ENCODE measurements at places on chromosomes 12 and 14.
A peak's percentile ranks its signal among the peaks of the same experiment; 100 is the strongest.

- no peak for DNase-seq
These were observed 252.3 kb downstream of the EFCAB11 start for GRCh38 chr14:89702073-89702875.

DNA sequence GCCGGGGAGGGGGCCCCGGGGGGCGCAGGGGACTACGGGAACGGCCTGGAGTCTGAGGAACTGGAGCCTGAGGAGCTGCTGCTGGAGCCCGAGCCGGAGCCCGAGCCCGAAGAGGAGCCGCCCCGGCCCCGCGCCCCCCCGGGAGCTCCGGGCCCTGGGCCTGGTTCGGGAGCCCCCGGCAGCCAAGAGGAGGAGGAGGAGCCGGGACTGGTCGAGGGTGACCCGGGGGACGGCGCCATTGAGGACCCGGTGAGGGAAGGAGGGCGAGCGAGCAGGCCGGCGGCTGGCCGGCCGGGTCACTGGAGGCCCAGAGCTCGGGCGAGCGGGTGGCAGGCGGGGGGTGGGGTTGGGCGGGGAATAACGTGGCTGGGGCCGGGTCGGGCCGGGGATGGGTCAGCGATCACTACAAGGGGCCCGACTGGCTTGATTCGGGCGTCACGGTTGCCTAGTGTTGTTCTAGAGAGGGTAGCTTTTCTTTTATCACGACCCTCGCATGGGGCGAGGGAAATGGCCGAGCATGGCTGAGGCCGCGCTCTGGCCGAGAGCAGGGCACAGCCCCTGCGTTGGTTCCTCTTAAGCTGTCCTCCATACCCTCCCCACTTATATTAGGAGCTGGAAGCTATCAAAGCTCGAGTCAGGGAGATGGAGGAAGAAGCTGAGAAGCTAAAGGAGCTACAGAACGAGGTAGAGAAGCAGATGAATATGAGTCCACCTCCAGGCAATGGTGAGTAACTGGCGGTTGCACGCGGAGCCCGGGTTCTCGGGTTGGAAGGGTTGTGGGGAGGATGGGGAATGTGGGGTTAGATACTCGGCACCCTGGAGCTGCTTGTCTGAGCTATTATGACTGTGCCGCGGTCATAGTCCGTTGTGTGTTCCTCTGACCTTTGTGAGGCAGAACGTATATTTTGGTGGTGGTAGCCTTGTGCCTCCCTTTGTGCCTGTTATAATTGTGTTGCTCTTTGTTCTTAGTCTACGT, 603 bp downstream of the PABPN1 start:
- DNase-seq = peak; percentile 55

GRCh38 chr14:25394791-25395391, 344.9 kb upstream of the STXBP6 start:
- DNase-seq = no peak

- no peak for DNase-seq
These were observed 1635.4 kb upstream of the FLRT2 start for GRCh38 chr14:83894568-83894967.

GRCh38 chr12:66050610-66051009, 79.9 kb downstream of the LLPH start:
- no peak for DNase-seq

DNA sequence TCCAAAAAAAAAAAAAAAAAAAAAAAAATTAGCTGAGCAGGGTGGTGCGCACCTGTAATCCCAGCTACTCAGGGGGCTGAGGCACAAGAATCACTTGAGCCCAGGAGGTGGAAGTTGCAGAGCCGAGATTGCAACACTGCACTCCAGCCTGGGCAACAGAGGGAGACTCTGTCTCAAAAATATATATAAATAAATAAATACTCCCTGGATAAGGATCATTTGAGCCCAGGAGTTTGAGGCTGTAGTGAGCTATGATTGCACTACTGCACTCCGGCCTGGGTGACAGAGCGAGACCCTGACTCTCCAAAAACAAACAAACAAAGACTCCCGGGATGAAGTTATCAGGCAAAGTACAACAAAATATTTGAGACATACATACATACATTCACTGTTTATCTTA, 3.3 kb upstream of the NAA25 start:
- DNase-seq = no peak

DNA sequence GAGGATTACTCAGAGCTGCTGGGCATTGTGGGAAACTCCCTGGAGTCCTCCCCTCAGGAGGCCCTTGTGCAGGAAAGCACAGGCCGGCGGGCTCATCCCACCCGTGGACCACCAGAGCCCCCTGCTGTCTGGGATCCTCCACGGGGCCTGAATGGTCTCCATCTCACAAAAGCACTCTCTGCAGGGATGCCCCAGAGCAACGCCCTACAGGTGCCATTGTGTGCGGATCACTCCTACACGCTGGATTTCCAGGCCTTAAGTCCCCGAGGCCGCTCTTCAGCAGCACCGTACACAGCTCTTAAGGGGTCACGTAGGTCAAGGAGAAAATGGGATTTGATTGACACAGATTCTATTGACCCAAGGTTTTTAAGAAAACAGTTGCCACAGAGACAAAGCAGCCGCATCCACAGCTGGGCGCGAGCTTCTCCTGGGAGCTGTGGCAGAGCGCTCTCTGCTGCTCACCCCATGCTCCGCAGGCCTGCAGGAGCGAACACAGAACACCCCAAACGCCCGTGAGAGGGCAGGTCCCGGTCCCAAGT, 36.7 kb upstream of the RIMBP2 start:
- DNase-seq = no peak

- DNase-seq = no peak
These were observed 106.3 kb downstream of the SCARB1 start for GRCh38 chr12:124757329-124757728.

DNA sequence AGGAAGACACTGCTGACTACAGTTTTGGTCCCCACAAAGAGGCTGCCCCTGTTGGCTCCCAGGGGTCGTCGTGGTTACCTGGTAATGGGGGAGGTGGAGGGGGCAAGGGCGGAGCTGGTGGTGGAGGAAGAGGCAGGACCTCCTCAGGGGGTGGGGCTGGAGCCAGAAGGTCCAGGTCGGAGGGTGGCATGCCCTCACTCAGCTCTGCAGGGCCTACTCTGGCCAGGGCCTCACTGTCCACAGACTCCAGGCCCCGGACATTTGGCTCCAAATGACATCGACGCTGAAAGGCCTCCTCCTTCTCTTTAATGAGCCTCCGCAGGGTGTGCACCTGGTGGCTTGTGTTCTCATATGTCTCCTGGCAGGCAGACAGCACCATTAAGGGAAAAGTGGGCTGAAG, 28.5 kb downstream of the PRPF40B start:
- DNase-seq = no peak

- DNase-seq = no peak
These were observed 180.5 kb downstream of the DAD1 start for GRCh38 chr14:22408547-22408946.

GRCh38 chr12:73057428-73057827, 785.3 kb downstream of the TRHDE start:
- DNase-seq = no peak

- DNase-seq = no peak
These were observed 3.2 kb upstream of the TUBA1C start for GRCh38 chr12:49261721-49262120.

- no peak for DNase-seq
These were observed 83.7 kb downstream of the LMNTD1 start for GRCh38 chr12:25469368-25469767.

GRCh38 chr12:96221391-96221790, 27.2 kb downstream of the ELK3 start:
- DNase-seq = no peak

DNA sequence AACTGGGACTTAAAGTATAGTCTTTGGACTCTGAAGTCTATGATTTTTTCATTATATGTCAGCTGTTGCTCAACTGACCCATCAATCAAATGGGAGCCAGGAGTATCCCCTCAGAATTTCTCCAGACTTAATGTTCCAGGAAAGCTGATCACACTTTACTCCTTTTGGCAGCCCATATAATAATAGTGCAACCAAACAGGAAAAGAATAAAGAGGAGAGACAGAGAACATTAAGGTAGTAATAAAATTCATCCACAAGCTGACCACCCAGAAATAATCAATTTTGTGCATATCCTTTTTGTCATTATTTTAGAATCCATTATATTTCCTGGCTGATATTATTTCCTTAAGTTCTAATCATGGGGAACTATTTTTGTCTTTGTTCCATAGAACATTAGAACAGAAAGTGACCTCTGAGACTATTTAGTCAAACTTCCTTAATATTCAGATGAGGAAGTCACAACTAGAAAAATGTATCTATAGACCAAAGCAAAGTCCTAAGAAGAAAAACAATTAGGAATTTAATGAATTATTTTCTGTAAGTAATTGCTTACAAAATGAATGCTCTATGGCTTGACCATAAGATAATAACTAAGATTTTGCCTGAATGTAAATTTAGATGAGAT, 238.1 kb upstream of the SEL1L start:
- DNase-seq = no peak

DNA sequence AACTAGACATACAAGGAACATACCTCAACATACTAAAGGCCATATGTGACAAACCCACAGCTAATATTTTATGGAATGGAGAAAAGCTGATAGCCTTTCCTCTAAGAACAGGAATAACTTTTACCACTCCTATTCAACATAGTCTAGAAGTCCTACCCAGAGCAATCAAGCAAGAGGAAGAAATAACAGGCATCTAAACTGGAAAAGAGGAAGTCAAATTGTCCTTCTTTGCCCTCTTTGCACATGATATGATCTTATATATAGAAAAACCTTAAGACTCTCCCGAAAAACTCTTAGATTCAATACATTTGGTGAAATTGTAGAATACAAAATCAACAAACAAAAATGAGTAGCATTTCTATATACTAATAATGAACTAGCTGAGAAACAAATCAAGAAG, 110.0 kb downstream of the ATP23 start:
- DNase-seq = no peak

DNA sequence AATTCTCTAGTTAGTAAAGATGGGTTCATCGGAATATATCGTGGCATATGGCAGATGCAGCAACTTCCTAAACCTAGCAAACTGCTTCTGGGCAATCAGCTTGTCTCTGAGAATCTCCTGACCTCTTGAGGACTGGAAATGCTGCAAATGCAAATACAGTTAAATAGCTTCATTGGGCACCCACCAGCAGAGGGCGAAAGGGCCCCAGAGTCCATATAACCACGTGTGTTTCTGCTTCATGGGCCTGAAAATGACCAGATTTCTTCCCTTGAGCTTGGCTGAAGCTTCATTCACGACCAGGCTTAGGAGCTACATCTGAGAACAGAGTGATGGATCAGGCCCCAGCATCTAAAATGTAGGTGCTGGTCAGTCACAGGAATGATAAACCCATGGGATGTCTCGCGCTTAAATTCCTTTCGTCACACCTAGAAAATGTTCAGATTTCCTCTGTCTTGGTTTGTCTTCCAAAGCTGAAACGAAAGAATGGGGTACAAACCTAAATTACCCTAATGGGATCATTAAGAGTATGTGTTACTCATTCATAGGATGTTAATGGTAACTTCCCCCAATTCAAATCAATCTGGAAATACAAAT, 1482.5 kb upstream of the TMEM132C start:
- DNase-seq = no peak

DNA sequence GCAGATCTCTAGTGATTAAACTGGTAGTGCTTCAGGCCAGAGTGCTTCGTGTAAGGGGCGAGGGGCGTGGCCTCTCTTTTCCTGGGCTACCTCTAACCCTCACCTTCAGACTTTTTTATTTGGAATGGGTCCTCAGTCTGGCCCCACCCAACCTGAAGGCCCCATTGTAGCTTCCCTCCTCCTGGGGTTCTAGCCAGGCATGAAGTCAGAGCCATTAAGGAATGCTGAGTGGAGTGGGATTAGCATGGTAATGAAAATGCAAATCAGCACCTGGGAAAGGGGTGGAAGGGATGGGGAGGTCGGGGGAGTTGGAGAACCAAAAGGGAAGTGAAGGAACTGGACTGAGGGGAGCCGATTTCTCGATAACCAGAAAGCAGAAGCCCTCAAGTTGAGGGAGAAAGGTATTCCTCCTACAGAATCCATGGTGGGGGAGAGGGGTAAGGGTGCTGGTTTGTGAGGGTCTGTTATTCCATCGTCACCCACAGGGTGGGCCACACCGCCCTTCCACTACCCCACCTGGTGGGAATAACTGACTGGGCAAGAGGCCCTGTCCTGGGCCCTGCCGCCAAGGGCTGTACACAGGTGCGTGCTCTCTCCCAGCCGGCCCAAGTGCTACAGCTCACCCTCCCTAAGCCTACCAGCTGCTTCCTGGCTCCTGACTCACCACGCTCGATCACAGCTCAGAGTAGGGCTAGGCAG, 14.1 kb downstream of the ZFHX2 start:
- no peak for DNase-seq

DNA sequence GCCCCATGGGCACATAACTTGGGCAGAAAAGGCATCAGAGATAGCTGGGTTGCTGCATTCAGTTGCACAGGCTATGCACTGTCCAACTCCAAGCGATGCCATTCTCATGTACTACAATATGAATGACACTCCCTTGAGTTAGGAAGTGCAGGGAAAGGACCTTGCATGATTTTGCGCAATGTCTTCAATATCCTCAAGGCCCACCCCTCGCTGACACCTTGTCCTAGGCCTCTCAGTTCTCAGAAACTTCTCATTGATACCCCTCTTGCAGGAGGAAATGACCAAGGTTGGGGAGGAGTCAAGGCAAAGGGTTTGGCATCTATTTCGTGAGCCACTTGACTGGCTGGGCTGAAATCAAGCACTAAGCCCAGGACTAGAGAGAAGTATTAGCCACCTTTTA, 70.4 kb downstream of the ARL6IP4 start:
- DNase-seq = no peak

DNA sequence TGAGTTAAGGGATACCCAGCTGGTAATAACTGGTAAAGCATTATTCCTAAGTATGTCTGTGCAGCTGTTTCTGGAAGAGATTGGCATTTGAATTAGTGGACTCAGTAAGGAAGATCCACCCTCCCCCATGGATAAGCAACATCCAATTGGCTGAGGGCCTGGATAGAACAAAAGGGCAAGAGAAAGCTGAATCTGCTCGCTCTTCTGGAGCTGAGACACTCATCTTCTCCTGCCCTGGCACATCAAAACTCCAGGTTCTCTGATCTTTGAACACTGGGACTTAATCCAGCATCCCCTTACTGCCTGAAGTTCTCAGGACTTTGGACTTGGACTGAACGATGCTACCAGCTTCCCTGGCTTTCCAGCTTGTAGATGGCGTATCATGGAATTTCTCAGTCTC, 63.1 kb upstream of the CNOT2 start:
- DNase-seq = no peak

- no peak for DNase-seq
These were observed 108.4 kb downstream of the SINHCAF start for GRCh38 chr12:31217356-31218130.

- no peak for DNase-seq
These were observed 57.9 kb upstream of the DCN start for GRCh38 chr12:91240386-91241095.

DNA sequence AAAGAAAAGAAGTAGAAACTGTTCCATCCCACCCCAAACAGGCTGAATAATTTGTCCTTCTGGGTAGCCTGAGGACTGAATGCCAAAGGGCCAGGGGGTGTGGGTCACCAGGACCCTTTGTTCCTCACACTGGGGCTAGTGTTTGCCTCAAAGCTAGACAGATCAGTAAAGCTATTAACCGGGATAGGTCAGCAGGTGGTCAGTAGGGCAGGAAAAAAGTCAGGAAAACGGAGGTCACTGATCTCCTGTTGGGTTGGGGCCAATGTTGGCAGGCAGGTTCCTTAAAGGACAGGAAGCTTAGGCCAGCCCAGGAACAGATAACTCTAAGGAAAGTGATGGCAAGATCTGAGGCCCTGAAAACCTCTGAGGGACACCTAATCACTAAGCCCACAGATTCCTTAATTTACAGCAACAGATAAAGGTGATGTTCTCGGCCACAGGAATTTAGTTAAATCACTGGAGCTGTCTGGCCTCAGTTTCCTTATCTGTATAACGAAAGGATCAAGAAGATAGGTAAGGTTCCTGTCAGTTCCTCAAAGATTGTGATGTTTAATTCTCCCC, 22.7 kb upstream of the TMPO start:
- no peak for DNase-seq

- no peak for DNase-seq
These were observed 78.7 kb downstream of the PRORP start for GRCh38 chr14:35201066-35201465.
